BJ (cell line): ENCODE measurements at places on chromosomes 7 and 10. TPM values are rescaled to one million over a fixed set of nuclear protein-coding genes. Genes with fewer than 3 reads are reported as not detected.

Gene SFRP4
- 0.16 and 0.22 TPM in 2 replicates for polyA plus RNA-seq

Gene SLC13A1
- not detected in 2 replicates for polyA plus RNA-seq

Gene MBLAC1
- 1.2 and 1.6 TPM in 2 replicates for polyA plus RNA-seq

Gene OR6V1
- polyA plus RNA-seq, result not detected in 2 replicates

- DNase-seq, result no peak
Observed at GRCh38 chr7:140673774-140674155, 1.0 kb downstream of the ADCK2 start.

GRCh38 chr10:78196964-78197363 lies 163.3 kb downstream of the RPS24 start:
- peak; percentile 52 for DNase-seq

DNA sequence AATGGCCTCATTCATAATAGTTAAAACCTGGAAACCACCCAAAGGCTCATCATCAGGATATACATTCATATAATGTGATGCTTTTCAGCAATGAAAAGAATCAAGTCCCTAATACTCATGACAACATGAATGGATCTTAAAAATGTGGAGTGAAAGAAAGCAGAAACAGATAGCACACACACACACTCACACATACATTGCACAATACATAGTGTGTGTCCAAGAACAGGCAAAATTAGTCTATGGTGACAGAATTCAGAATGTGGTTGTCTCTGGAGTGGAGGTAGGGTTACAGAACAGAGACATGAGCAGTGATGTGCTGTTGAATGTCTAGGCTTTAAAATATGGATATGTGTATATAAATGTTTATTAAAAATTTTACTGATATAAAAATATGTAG lies 419.9 kb upstream of the PCDH15 start:
- DNase-seq, result no peak

GRCh38 chr10:44066527-44067255 lies 318.2 kb downstream of the CXCL12 start:
- no peak for DNase-seq

DNA sequence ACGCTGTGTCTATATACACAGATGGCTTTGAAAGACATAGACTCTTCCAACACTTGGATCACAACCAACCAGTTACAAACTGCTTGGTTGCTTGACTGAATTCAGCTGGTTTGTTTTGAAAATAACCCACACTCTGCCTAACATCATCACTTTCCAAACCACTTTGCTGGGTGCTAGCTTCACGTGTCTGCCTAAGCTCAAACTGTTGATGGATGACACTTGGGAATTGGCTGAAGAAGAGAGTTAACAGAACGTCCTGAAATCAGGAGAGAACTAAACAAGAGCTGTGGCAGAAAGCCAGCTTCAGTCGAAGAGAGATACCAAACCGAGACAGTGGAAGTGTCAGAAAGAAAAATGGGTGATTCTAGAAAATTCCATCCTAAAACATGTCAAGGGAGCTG lies 420.8 kb upstream of the AUTS2 start:
- no peak for DNase-seq

DNA sequence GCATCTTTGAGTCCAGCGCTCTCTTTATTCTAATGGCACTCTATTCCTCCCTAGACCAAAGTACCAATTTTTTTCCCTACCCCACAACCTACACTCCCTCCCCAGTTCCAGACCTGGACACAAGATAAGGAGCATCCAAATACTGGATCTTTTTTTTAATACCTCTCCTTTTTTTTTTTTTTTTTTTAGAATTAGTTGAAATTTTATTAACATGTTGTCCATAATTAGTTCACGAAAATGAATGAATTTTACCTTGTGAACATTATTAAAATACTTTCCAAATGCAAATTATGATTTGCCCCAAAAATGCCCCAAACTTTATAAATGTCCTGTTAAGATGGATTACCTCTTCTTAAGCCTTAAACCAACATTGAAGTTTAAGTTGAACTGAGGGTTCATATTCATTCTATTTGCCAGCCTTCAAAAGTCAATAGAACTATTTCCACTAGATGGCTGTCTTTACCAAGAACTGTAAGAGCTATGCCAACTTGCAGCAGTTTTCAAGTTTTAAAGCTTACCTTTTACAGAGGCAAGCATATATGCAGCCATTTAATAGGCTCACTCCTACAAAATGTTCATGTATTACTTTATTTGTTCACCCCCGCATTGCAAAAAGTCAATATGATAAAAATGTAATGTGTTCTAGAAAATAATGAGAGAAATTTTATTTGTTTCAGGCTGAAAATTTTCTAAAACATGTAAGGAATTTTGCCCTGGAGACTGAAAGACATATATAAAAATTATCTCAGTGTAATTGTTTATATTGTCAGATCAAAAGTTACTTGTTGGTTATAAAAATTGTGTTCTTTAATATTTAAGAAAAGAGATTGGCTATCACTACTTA lies 39.7 kb upstream of the TNKS2 start:
- DNase-seq, result peak; percentile 7

GRCh38 chr10:10326116-10326515 lies 691.6 kb upstream of the CELF2 start:
- DNase-seq, result no peak

- DNase-seq, result no peak
Observed at GRCh38 chr7:103912891-103913605, 76.4 kb downstream of the RELN start.

GRCh38 chr10:90462749-90463470 lies 394.9 kb downstream of the HTR7 start:
- peak; percentile 10 for DNase-seq

DNA sequence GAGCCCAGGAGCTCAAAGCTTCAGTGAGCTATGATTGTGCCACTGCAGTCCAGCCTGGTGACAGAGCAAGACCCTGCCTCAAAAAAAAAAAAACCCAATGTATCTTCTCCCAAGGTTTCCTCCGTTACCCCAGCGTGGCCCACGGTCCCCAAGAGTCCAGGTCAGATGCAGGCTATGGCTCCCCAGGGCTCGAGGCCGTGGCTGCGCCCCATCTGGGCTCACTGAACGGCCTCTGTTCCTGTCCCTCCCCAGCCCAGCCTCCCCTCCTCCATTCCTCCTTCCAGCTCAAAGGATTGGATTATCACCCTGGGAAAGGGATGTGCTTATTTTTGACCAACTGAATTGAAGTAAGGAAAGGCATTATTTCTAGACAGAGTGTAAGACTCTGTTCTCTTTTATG lies 31.0 kb downstream of the STK32C start:
- DNase-seq, result no peak

DNA sequence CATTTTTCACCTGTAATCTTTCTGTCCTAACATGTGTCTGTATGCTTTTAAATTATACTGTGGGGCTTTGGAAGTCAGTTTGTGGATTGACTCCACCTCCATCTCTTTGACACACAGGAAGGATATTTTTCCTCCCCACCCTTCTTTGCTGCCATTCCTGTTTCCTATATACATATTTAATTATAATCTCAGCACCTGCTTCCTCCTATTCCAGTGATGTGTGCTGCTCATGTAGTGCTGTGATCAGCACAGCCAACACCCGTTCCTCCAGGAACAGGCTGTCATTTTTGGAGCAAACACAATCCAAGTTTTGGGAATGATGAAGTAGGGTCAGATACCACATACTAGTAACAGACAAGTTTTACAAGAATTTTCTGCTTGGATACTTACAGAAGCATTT lies 135.0 kb upstream of the PRPS1L1 start:
- no peak for DNase-seq

- DNase-seq, result no peak
Observed at GRCh38 chr10:119750391-119751230, 24.8 kb downstream of the INPP5F start.

- DNase-seq, result no peak
Observed at GRCh38 chr10:91514787-91515186, 104.6 kb downstream of the HECTD2 start.

DNA sequence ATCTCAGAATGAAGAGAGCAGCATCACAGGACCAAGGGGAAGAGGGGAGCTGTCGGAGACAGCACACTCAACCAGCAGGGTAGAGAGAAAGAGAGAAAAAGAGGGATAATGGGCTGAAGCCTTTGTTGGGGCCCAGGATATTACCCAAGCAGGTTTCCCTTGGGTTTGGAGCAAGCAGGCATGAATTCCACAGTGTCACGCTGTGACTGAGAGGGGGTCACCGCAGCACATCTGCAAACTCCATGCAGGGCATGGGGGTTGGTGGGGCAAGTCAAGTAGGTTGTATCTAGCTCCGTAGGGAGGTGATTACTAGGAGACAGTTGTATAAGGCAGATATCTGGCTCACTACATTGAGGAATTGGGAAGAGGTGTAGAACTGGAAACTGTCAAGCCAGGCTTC lies 42.2 kb upstream of the SEMA3E start:
- no peak for DNase-seq

GRCh38 chr7:155489862-155490696 lies 32.1 kb downstream of the EN2 start:
- no peak for DNase-seq

GRCh38 chr7:55546814-55547213 lies 25.5 kb downstream of the VOPP1 start:
- peak; percentile 28 for DNase-seq

DNA sequence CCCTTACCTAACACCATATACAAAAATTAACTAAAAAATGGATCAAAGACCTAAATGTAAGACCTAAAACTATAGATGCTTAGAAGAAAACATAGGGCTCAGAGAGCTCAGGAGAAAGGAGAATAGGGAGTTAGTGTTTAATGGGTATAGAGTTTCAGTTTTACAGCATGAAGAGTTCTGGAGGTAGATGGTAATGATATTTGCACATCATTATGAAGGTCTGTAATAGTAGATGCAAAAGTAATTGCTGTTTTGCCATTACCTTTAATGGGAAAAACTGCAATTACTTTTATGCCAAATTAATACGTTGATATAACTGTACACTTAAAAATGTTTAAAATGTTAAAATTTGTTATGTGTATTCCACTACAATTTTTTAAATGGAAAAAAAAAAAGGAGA lies 39.2 kb upstream of the NANOS1 start:
- DNase-seq, result no peak

- DNase-seq, result no peak
Observed at GRCh38 chr7:112371701-112372100, 78.6 kb upstream of the IFRD1 start.

- DNase-seq, result no peak
Observed at GRCh38 chr7:893686-894085, 17.3 kb downstream of the GET4 start.
